ENCODE measurements at places on chromosomes 3 and 15.

GRCh38 chr3:48715174-48715800, 1.7 kb downstream of the IP6K2 start:
- peak; percentile 25 for DNase-seq

DNA sequence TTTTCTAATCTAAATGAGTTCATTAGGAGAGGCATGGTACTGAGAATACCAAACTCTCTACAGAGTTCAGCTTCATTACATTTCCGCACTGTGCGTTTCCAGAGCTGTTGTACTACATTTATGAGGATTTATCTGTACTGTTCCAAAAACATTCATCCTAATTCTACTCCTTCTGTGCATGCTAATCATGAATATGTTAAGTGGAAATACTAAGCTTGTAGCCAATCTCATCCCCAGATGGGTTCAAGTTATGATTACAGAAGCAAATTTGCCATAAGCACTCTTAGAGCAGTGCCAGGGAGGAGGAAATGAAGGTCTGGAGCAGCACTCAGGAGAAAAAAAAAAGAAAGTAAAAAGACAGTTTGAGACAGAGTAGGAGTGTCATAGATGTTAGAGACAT, 544.3 kb downstream of the GBE1 start:
- DNase-seq, result no peak

DNA sequence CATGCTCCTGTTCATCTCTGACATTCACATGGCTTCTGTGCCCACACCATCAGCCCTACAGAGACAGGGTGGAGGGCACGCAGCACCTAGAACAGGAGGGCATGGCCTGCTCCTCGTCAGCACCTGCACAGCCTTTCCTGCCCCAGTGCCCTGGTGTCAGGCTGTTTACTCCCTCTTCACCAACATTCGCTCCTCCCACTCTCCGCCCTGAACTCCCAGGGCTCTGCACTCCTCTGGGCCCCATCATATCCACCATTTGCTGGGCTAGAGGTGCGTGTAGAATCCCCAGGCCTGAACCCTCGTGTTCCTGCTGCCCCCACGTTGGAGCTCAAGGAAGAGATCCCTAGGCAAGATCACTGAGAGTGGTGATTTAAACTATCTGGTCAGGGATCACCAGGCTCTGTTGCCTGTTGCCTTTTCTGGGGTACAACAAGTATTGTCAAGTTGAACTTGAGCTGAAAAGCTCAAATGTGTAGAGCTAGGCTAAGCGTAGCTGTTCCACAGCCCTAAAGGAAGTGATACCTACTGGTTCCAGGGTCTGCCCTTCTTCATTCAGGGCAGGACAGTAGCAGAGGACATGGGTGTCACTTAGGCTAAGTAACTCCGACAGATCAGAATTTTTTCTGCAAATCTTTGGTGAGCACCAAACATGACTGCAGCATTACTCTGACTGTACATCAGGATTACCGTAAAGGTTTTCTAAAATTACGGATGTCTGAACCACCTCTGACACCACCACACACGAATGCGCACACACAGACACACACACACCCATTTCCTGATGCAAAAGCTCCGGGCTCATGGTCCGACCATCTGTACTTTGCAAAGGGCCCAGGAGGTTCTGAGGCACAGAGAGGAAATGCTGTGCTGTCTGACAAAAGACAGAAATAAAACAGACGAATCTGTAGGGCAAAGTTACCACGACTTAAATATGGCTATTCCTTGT, 43.7 kb upstream of the GNB5 start:
- no peak for DNase-seq

DNA sequence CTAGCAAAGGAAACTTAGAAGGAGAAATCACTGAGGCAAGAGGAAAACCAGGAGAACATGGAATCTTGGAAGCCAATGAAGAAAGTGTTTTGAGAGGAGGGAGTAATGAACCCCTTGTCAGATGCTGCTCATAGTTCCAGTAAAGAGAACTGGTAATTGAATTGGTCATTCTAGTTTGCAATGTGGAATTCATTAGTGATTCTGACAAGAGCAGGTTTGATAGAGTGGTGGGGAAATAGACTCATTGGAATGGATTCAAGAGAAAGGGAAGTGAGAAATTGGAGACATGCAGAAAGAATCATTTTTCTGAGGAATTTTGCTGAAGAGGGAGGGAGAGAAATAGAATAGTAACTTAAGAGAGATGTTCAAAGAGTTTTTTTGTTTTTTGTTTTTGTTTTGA, 21.0 kb downstream of the GLCE start:
- peak; percentile 79 for DNase-seq

GRCh38 chr15:59399465-59400102, 26.9 kb upstream of the MYO1E start:
- no peak for DNase-seq

DNA sequence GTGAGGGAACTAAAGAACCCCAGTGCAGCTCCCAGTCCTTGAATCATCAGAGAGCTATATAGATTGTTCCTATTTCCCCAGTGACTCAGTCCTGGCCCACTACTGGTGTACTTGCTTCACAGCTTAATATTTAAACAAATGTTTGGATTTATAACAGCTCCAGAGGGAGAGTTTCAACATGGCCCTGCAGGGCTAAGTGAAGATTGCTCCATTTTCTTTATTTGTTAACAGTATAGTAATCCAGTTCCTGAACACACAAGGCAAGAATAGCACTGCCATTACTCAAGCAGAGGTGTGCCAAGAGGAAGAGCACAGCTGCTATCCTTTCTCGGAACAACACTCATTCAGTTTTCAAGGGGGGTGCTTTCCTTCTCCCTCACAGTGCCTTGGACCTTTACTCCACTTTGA, 6.5 kb downstream of the SQOR start:
- peak; percentile 86 for DNase-seq

- DNase-seq, result no peak
Observed at GRCh38 chr15:50653156-50653743, 33.3 kb downstream of the TRPM7 start.

GRCh38 chr15:77759896-77760592, 127.3 kb upstream of the LINGO1 start:
- DNase-seq, result no peak

DNA sequence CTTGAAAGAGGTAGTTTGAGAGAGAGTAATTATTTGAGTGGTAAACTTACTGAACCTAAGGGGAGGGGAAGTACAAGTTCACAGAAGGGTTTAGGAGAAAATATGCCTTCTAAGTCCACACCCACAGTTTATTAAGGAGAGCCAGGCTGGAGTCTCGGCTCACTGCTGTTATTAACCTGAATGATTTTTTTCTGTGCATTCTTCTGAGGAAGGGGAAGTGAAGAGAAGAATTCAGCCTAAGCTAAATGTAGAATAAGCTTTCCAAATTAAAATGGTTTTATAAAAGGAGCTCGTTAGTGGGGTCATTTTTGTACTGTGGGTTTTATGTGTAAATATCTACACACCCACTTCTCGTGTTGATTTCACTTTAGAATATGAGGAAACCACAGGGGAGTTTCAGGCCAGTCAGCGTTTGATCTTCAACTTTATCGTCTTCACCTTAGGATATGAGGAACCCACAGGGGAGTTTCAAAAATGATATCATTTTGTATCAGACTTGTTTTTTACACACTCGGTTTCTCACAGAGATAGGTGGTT, 1.5 kb downstream of the WHAMM start:
- DNase-seq, result no peak

DNA sequence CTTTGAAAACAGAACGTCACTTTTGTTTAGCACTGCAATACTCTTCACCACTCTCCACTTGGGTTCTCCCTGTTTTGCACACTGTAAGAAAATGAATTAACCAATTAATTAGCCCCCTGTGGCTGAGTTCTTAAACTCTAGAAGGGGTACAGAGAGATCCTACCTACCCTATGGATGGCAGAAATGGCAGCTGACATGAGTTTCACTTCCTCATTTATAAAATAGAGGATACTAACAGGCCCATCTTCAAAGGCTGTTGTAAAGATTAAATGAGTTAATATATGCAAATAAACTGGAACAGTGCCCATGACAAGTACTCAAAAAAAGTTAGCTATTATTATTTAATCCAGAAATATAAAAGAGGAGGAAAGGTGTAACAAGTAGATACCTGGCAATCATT, 36.9 kb downstream of the SUCLG2 start:
- no peak for DNase-seq

GRCh38 chr15:26974120-26974780, 3.3 kb downstream of the GABRG3 start:
- peak; percentile 26 for DNase-seq

DNA sequence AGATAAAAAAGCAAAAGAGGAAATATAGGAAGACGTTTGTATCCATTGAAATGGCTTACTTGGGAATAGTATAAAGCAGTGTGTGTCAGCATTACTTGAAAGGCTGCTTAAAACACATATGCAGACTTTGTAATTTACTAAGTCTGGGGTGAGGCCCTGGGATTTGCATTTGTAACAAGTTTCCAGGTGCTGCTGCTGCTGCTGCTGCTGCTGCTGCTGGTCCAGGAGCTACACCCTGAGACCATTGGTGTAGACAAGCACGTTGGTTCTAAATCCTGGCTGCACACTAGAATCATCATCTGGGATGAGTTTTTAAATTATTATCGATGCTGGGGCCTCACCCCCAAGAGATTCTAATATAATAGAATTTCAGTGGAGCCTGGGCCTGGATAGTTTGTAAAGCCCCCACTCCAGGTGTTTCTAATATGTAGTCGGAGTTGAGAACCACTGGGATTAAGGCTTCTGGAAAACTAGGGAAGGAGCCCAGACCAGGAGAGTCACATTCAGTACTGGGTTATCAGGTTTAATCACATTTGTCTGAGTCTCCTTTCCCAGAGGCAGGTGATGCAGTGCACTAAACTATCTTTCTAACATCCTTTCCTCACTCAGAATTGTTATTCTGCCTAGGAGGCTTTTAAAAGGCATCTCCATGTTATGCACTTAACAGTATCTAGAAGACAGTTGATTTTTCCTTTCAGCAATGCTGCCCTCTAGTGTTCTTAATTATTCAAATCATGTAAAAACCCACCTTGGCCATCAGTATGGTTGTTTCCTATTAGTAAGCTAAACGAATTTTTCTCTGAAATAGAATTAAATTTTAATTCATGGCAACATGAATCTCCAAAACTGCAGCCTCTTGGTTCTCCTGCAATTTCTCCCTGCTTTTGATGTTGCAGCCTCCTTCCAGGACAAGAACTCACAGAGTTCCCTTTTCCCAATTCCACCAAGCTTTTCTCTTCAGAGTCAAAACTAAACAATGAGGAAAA, 45.4 kb downstream of the SSR3 start:
- DNase-seq, result peak; percentile 62

- peak; percentile 38 for DNase-seq
Observed at GRCh38 chr3:67083277-67083676, 85.2 kb downstream of the KBTBD8 start.

GRCh38 chr3:60746695-60747416, 504.4 kb downstream of the FHIT start:
- peak; percentile 54 for DNase-seq

- no peak for DNase-seq
Observed at GRCh38 chr3:5005367-5005766, 26.1 kb downstream of the BHLHE40 start.

- DNase-seq, result peak; percentile 5
Observed at GRCh38 chr15:38421069-38421690, 32.7 kb upstream of the FAM98B start.

GRCh38 chr3:49794926-49795905, 4.5 kb downstream of the CDHR4 start:
- DNase-seq, result no peak

- DNase-seq, result no peak
Observed at GRCh38 chr15:59216911-59217310, 10.3 kb downstream of the LDHAL6B start.

DNA sequence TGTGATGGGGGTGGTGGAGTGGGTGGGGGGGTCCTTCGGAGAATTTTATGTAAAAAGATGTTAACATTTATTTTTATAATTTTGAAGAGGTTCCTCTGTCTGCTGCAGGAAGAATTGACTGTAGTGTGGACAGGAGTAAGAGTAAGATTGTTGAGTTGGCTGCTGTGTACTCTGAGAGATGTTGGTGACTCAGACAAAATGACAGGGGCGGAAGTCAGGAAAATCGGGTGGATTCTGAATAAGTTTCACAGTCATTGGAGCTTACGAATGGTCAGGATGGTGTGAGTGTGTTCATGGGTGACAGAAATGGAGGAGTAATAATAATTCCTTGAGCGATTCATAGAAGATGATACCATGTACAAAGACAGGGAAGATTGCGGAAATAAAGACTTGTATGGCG, 420.0 kb downstream of the ROBO2 start:
- DNase-seq, result no peak

DNA sequence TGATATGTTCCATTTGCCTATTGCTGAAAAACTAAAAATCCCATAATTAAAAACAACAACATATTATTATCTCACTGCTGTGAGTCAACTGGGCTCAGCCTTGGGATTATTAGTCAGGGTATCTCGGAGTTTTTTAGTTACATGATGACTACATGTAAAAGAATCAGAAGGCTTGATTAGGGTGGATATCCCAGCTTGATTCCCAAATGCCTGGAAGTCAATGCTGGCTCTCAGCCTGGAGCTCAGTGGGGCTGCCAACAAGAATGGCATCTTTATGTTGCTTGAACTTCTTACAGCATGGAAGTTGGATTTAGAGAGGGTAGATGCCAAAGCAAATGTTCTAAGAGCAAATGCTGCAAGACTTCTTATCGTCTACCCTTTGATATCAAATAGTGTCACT, 278.5 kb downstream of the PLOD2 start:
- DNase-seq, result peak; percentile 37

DNA sequence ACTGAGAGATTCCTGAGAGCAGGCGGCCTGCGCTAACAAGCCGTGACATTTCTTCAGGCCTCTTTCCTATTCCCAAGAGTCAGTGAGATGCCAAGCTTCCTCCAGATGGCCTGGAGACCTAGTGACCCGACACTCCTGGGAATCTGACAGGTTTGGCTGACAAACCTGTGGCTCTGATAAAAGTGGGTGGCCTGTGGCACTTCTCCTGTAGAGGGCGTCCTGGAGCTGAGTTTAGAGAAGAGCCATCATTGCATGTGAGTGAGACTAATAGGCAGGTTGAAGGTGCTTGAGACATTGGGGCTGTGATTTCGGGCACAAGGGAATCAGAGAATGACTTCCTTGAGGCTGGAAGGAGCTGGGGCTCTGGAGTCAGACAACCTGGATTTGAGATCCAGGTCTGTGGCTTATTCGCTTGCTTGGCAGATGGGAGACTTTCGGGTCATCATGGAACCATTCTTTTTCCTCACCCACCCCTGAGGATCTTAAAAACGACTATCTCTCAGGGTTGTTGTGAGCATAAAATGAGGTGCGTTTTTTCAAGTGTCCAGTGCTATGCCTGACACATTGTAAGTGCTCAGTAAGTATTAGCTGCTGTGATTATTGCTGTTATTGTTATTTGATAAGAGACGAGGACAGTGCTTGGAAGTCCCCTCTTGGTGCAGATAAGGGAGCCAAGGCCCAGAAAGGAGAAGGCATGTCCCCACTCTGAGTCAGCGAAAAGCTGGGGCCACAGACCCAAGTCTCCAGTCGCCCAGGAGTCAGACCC, 77.2 kb downstream of the SCN10A start:
- peak; percentile 24 for DNase-seq

Measured in fibroblast of skin of abdomen (primary cell).